ENCODE measurements at places on chromosomes 2 and 18. TPM values are rescaled to one million over a fixed set of nuclear protein-coding genes. Genes with fewer than 3 reads are reported as not detected.

The HEATR5B gene
- polyA plus RNA-seq: 9.9 TPM

The TMEM200C gene
- polyA plus RNA-seq: not detected

The KCNK3 gene
- polyA plus RNA-seq: 0.17 TPM

The MAPK4 gene
- polyA plus RNA-seq: 0.01 TPM

The STAT1 gene
- polyA plus RNA-seq: 31.9 TPM

The ARMC9 gene
- 21.0 TPM for polyA plus RNA-seq

The PXDN gene
- 99.0 TPM for polyA plus RNA-seq

The EVA1A gene
- polyA plus RNA-seq: 28.0 TPM

Data from mammary epithelial cell (primary cell).